Naive thymus-derived CD8-positive, alpha-beta T cell (primary cell): ENCODE measurements at places on chromosomes 12 and 14.

DNA sequence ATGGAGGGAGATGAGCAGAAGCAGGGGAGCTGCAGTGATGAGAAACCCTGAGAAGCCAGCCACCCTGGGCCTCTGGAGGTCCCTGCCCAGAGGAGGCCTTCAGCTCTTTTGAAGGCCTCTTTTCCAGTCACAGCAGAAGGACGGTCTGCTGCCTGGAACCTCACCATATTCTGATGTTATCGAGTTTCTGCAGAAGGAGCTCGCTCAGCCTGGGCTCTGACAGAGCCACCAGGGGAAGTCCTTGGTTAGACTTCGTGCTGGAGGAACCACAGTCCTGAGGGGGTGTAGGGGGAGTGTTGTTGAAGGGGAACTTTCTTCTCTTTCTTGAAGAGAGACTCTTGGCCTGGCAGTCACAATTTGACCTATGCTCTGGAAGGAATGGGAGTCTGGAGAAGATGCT, 25.1 kb upstream of the BATF start:
- DNase-seq, result no peak

GRCh38 chr14:77116172-77116817, 18.2 kb downstream of the CIPC start:
- no peak for DNase-seq

DNA sequence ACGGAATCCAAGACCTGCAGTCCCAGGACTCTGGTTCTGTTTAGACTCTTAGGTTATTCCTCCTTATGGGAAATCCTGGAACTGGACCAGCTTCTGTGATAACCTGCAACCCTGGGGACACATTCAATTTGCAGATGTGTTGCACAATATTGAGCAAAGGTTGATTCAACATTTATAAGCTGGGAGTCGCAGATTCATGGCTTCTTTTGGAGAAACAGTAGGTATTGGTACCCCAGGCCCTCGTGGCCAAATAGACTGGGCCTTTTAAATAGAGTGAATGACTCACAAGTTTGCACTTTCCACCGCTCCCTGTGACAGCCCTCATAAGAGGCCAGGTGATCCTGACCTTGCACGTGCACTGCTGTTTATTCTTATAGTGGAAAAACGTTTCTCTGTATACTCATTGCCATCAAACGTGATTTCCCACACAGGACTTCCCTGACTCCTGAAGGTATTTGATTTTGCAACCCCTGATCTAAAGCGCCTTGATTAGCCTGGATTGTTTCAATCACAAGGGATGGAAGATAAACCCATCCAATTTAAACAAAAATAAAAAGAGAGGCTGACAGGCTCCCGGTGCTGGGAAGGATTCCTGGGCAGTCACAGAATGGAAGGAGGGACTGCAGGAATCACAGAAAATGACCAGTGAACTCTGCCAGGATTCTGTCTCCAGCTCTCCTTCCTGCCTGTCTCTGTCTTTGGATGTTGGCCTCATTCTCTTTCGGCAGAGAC, 98.0 kb downstream of the VCPKMT start:
- DNase-seq, result no peak

DNA sequence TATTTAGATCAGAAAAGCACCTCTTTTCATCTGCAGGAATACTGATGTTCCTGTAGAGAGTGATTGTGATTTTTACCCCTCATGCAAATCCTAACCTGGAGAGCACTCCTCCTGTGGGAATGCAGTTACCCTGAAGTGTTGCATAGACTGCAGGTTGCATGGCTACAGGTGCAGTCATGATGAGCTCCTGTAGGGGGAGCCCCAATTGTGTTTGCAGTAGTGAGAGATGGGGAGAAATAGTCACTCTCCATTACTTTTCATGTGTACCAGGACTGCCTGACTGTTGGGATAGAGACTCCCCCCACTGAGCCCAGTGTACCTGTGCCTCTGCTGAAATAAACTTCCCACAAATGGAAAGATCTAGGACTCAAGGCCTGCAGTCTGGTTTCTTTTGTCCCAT, 1086.5 kb downstream of the SLC6A15 start:
- no peak for DNase-seq

- no peak for DNase-seq
Observed at GRCh38 chr12:46164186-46164761, 104.6 kb downstream of the SLC38A1 start.

GRCh38 chr14:24518851-24519250, 10.8 kb upstream of the CMA1 start:
- DNase-seq, result no peak

DNA sequence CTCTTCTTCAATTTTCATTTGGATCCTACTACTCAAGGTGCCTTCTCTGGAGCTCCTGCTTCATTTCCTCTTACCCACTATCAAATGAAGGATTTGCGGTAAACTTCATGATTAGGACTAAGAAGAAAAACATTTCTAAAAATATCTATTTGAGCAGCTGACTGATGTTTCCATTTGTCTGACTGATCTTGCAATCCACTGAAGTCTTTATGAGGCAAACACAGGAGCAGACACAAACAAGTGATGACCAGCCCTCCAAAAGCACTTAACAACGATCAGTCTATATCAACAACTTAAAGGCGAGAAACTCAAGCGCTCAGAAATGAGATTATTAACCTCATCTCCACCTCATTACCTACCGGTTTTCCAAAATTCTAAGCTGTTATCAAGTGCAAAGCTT, 26.2 kb downstream of the OSBPL8 start:
- DNase-seq, result no peak

GRCh38 chr14:35244542-35244941, 47.6 kb upstream of the PSMA6 start:
- no peak for DNase-seq

GRCh38 chr14:105151084-105151837, 17.3 kb downstream of the JAG2 start:
- no peak for DNase-seq

GRCh38 chr14:89143595-89143994, 273.4 kb downstream of the FOXN3 start:
- no peak for DNase-seq

GRCh38 chr12:79407671-79408622, 282.8 kb downstream of the PAWR start:
- DNase-seq, result no peak

- DNase-seq, result no peak
Observed at GRCh38 chr12:107327651-107328182, 234.4 kb upstream of the CRY1 start.

DNA sequence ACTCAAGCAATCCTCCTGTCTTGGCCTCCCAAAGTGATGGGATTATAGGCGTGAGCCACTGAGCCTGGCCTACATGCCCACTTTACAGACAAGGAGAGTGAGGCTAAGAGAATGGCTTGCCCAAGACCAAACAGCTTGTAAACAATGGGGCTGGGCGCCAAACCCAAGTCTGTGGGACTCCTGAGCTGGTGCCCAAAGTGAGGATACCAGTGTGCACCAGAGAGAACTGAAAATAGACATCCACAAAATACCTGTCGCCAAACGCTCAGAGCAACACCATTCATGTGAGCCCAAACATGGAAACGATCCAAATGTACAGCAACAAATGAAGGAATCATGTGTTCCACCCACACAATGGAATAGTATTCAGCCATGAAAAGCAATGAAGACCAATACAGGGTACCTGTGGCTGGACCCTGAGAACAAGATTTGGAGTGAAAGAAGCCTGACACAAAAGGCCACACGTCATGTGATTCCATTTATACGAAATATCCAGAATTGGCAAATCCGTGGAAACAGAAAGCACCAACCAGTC, 38.2 kb downstream of the CCNK start:
- no peak for DNase-seq

DNA sequence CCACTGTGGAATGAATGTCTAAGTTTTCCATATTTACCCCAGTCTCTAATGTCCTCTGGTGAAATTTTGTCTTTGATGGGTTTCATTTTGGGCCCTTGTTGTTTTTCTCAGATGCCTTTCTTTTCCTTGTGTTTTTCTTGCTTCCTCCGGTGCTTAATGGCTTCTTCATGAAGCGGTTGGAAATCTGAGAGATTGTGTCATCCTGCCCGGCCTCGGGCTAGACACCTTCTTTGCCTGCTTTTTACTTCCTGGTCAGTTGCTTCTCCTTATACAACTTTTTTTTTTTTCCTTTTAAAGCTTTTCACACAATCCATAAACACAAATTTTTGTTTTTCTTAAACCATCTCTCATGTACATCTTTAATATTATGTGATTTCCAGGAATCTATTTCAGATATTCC, 7.1 kb downstream of the ETV6 start:
- no peak for DNase-seq

- DNase-seq, result no peak
Observed at GRCh38 chr12:94041850-94042249, 106.5 kb upstream of the PLXNC1 start.

- DNase-seq, result no peak
Observed at GRCh38 chr12:47757840-47758583, 668 bp downstream of the RAPGEF3 start.

DNA sequence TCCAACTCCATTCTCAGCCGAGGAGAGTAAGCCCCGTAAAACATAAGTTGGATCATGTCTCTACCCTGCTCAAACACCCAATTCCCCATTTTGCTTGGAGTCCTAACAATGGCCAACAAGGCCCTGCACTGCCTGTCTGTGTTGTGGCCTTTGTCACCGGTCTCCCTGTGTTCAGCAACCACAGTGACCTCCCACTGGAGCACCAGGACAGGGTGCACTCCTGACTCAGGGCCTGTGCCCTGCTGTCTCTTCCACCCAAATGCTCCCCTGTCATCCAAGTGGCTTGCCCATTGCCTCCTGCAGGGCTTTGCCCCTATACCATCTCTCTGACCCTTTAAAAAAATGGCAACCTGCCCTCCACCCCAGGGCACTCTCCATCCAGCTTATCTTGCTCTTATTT, 4.4 kb upstream of the KRT85 start:
- DNase-seq, result no peak

- DNase-seq, result no peak
Observed at GRCh38 chr14:94612174-94612573, at the start of gene SERPINA3. SERPINA3 (plus strand) TSS chr14:94612391; CDS start chr14:94614442, 2,051 bp downstream.

DNA sequence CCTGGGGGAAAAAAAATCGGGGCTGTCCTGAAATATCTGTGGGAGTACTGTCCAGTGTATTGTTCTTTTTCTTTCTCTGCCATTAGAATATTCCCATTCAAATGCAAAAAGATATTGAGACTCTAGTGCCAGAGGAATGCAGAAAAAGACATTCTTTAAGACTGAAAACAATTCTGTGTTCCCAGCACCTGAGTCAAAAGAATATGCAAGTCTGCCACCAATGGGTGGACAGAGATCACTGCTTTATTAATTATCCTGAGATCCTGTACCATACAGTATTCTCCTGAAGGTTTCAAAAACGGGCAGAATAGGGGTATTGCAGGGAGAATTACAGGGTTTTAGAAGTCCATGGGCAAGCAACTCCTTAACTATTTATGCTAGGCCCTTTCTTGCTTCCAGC, 361.8 kb downstream of the C12orf50 start:
- DNase-seq, result no peak

- DNase-seq, result no peak
Observed at GRCh38 chr14:66624336-66624937, 116.5 kb downstream of the GPHN start.

- no peak for DNase-seq
Observed at GRCh38 chr12:2453076-2453760, 341.6 kb upstream of the FKBP4 start.

DNA sequence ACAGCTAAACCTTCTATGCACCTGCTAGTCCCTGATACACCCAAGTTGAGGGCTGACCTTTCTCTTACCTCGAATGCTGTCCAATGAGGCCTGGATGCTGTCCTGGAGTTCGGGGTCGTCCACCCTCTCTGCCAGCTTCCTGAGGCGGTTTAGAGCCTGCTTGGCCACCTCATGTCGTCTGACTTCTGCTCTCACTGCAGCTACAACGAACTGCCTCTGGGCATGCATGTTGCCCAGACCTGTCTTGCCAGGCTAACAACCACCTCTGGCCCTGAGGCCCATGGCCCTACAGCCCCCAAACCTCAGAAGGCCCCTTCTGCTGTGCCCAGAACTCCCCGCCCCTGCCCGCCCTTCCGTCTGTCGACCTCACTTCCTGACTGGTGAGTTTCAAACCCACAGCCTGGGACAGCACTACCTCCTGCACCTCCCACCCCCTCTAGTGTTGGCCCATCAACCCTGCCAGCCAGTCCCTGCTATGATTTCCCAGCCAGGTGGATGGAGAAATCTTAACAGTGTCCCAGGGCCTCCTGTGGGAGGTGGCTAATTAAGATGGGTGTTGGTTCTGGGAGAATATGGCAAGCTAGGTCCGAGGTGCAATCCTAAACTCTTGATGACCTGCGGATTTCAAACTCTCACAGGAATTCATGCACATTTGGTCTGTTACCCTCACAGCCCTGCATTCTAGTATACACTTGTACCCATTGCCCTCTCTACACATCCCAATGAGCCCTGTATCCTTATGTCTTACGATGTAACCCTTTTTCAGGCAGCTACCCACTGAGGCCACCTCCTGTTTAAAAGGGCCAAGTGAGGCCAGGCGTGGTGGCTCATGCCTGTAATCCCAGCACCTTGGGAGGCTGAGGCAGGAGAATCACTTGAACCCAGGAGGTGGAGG, 2.7 kb upstream of the TSPAN31 start:
- DNase-seq, result peak; percentile 75

GRCh38 chr12:8038659-8039114, 6.2 kb downstream of the FOXJ2 start:
- peak; percentile 39 for DNase-seq

DNA sequence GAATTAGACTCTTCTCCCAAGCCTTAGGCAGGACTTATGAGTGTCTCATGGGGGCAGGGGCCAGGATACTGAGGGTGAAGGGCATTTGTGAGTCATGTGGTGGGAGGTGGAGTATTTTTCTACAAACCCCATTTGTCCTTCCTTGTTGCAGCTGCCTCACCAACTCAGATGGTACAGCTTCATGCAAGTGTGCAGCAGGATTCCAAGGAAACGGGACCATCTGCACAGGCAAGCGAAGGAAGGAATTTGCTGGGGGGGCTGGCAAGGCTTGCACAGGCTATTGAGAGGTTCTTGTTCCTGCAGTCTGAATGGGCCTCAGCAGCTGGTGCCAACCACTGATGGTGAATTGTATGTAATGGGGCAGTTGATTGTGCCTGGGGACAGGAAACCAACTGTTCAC, 125.1 kb downstream of the STAB2 start:
- DNase-seq, result no peak

DNA sequence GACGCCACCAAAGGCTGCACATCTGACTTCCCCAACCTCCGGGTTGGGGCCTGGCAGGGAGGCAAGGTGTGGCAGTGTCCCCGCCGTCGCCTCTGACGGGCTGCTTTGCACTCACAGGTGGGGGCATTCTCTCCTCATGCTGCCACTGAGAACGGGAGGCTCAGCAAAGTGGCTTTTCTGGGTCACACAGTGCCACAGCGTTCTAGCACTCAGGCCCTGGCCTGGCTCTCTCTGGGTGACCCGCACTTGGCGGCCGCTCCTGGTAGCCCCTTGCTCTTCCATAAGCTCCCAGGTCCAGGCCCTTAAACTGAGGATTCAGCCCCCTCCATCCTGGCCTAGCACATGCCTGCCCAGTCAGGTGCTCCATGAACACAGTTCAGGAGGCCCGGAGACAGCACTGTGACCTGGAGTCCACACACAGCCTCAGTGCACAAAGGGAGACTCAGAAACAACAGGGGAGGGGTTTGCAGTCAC, 25.2 kb downstream of the SERPINA1 start:
- no peak for DNase-seq

- no peak for DNase-seq
Observed at GRCh38 chr14:41925409-41925808, 318.7 kb downstream of the LRFN5 start.

- peak; percentile 5 for DNase-seq
Observed at GRCh38 chr12:116736962-116737773, 701 bp downstream of the SPRING1 start.
